ENCODE measurements at places on chromosomes 16 and 17.

DNA sequence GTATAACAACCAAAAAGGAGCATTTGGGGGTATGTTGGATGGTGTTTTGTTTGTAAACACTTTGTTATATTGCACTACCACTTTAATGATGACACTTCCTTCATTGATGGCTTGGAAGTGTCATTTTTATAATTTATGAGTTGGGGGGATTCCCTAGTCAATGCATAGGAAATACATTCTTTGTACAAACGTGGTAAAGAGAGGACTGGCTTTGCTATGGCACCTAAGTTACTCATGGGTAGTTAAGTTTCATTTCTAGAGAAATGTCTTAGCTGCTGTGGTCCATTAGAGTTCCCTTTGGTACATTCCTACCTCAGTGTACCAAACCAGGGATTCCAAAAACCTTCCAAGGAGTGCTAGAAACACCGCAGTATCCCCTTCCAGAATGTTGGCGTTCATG is 63.7 kb upstream of the CMIP start:
- no peak for DNase-seq

GRCh38 chr17:58436245-58436644 is 18.9 kb upstream of the RNF43 start:
- no peak for DNase-seq

DNA sequence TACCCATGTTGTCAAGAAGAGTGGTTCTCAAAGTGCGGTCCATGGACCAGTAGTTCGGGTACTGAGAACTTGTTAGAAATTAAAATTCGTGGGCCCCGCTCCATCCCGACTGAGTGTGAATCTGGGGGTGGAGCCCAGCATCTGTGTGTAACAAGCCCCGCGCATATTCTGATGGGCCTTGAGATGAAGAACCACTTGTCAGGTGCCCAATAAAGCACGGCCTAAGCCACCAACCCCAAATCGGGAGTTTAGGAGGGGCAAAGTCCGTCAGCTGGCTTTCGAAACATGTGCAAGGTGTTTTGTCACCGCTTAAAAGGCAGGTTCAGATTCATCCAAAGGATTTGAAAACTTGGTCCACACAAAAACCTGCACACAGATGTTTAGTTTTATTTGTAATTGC is 29.5 kb downstream of the PSMD12 start:
- DNase-seq: no peak

GRCh38 chr16:68126395-68126794 is 41.2 kb downstream of the NFATC3 start:
- DNase-seq: no peak

GRCh38 chr16:87202346-87202745 is 114.8 kb downstream of the C16orf95 start:
- no peak for DNase-seq

DNA sequence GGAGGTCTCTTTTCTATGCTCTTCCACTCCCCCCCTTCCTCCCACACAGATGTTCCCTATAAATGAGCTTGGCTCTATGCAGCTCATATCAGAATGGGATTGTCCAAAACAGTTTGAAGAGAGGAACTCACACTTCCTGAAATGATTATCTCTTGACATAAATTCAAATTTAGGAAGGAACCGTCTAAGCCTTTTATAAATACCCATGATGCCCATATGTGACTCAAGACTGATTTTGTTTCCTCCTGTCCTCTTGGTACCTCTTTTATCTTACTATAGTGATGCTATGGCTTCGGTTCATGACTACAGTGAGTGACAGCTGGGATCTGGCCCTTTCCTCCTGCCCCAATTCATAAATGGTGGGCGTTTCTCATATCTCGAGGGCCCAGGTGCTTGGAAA is 16.6 kb upstream of the TERF2 start:
- no peak for DNase-seq

Measured in activated CD4-positive, alpha-beta T cell treated with anti-CD3 and anti-CD28 coated beads, Interleukin-2, Interleukin-4, amounts not matched to agents 100 ng/mL and 50 ng/mL, durations not matched to agents 16 hours and 8 hours (primary cell).